ENCODE measurements at places on chromosomes 7 and 10.

- DNase-seq, result no peak
Measured at GRCh38 chr7:3561932-3562331, 260.9 kb downstream of the SDK1 start.

DNA sequence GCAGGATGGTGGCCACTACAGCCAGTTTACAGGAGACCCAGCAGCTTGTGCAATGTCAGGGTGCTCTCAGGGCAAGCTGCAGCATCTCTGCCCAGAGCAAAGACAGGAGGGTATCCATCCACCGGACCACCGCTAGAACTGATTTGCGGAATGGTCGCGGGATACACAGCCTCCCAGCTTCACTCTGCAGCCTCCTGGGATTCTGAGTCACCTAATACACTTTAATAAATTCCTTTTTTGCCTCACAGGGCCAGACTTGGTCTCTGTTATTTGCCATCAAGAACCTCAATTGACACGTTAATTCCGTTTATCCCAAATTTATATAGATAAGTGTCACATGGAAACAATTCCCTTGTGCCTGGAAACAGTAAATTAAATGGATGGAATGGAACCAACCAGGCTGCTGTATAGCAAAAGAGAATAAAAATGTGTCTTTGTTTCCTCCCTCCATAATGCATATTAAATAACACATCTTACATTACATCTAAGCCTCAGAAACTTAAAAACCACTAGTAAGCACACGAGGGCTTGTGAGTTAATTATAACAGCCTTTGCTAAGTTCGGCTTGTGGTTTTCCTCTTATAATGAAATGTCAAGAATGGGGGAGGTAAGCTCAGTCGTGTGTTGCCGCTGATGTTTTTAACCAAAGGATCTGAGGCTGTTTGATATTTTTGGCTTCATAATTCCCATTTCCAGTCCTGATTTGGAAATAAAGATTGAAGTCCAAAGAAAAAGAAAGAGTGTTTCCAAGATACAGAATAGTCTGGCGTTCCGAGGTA lies 52.1 kb downstream of the ADRB1 start:
- no peak for DNase-seq

DNA sequence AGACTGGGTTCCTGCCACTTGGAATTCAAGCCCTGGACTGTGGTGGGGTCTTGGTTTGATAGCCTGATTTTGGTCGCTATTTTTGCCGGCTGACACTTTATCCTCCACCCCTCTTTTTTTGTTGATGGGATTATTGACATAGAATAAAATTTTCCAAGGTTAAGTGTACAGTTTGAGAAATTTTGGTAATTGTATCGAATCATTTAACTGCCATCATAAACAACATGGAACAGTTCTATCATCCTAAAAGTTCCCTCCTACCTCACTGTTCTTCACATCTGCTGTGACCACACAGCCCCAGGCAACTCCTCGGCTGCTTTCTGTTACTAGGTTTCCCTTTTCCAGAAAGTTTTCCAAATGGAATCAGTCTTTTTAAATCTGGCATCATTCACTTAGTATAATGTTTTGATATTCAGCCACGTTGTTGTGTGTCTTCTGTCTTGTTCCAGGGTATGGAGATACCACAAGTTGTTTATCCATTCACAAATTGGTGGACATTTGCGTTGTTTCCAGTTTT lies 50.6 kb upstream of the STEAP1B start:
- DNase-seq, result no peak

GRCh38 chr7:46759711-46760480 lies 822.0 kb downstream of the TNS3 start:
- DNase-seq, result no peak

- no peak for DNase-seq
Measured at GRCh38 chr10:113056441-113057021, 106.5 kb downstream of the TCF7L2 start.

- DNase-seq, result no peak
Measured at GRCh38 chr7:115682507-115682906, 348.1 kb downstream of the TFEC start.

- no peak for DNase-seq
Measured at GRCh38 chr7:115672024-115672423, 358.5 kb downstream of the TFEC start.

DNA sequence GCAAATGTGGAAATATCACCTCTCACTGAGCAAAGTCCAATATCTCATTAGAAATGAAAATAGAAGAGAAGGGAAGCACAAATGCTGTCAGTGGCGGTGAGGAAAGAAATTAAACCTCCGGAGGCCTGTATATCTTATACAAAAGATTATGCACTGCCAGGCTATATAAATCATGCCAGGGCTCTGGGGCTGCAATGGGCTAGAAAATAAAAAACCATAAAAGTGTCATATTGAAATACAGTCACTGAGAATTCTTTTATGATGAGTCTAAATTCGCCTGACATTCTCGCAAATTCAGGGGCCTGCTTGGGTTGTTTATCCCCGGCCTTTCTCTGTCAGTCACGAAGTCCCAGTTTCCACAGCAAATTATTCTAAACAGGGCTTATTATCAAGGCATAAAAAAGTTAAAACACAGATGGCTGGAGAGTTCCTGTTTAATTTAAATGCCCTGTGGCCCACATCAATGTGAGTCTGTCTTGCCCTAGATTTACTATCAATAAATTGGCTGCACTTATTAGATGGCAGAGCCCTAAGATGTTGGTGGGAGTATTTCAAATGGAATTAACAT lies 193.8 kb downstream of the SNX10 start:
- DNase-seq, result no peak

- no peak for DNase-seq
Measured at GRCh38 chr10:113126229-113127201, 176.5 kb downstream of the TCF7L2 start.

GRCh38 chr7:27151931-27152815 lies at the start of gene HOXA3:
Gene HOXA3 (minus strand): TSS chr7:27152583. CDS start chr7:27110640, 41,943 bp downstream.
- no peak for DNase-seq

DNA sequence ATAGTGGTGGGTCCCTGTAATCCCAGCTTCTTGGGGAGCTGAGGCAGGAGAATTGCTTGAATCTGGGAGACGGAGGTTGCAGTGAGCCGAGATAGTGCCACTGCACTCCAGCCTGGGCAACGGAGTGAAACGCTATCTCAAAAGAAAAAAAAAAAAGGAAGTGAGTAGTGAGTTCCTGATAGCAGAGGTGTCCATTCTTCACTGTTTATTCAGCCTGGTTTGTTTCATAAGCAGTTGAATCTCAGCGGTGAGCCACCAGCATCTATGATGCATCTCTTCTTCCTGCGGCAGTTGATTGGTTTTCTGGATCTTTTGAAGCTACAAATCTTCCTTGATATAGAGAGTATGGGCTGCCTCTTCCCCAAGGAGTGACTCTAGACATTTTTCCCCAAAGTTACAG lies 316.1 kb upstream of the MTPN start:
- DNase-seq, result no peak

DNA sequence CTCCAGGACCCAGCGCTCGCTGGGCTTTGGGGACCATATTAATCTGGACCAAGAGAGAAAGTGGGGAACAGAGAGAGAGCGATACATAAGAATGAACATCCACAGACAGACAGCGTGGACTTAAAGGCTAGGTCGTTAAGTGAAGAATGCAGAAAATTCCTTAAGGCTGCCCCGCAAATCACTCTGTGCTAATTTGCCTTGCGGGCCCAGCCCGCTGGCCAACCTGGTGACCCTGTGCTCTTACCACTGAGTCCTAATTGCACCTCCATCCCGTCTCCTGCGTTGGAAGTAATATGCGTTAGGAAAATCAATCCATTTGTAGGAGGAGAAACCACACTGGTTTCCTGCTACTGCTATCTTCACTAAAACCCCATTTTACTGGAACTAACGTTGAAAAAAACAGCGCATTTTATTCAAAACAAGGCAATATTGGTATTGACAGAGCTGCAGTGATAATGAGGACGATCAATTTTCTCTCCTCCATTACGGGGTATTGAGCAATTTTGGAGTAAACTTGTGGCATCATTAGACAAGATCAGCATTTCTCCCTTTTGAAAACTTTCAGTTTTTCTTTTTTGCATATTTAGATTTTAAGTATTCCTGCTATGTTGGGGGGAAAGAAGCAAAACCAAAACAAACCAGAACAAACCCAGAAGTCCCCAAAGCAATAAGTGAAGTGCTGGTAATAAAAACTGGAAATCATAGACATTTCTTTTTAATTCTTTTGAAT lies 85.2 kb downstream of the WDFY4 start:
- DNase-seq, result no peak

- DNase-seq, result peak; percentile 82
Measured at GRCh38 chr10:110007701-110008517, at the start of gene ADD3. Gene ADD3 (plus strand): TSS chr10:110007984. CDS start chr10:110100654, 92,670 bp downstream.

- DNase-seq, result no peak
Measured at GRCh38 chr7:25662841-25663800, 434.8 kb upstream of the NPVF start.

GRCh38 chr10:12357525-12358151 lies 8.3 kb downstream of the CAMK1D start:
- no peak for DNase-seq

- DNase-seq, result no peak
Measured at GRCh38 chr7:121595758-121596696, 199.9 kb upstream of the FAM3C start.

GRCh38 chr7:22831602-22832305 lies 9.1 kb upstream of the TOMM7 start:
- DNase-seq, result no peak

DNA sequence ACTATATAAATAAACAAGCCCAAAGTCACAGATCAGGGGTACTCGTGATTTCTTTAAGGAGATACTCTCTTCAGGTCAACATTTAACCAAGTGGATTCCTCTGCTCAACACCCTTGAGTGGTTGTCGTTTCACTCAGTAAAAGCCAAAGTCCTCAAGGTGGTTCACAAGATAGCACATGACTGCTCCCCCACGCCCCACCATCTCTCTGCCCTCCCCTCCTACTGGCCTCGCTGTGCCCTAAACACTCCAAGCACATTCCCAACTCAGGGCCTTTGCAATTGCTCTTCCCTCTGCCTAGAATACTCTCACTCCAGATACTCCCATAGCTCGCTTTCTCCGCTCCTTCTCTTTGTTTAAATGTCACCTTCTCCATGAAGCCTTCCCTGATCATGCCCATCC lies 72.1 kb upstream of the FHIP2A start:
- DNase-seq, result no peak

GRCh38 chr10:3763035-3763456 lies 22.0 kb downstream of the KLF6 start:
- no peak for DNase-seq

DNA sequence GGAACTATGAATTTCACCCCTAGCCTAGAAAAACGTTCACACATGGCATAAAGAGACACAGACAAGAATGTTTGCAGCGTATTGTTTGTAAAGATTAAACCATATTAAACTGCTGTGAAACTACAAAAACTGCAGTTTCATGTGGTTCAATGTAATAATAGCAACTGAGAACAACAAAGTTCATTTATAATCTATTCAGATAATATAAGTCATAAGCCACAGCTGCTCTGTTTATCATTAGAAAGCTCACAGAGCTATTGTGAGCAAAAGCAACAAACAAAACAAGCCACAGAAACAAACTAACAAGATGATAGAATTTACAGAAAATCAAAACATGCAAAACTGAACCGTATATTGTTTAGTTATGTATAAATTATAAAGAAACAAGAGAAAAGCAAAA lies 113.5 kb downstream of the AHR start:
- no peak for DNase-seq

DNA sequence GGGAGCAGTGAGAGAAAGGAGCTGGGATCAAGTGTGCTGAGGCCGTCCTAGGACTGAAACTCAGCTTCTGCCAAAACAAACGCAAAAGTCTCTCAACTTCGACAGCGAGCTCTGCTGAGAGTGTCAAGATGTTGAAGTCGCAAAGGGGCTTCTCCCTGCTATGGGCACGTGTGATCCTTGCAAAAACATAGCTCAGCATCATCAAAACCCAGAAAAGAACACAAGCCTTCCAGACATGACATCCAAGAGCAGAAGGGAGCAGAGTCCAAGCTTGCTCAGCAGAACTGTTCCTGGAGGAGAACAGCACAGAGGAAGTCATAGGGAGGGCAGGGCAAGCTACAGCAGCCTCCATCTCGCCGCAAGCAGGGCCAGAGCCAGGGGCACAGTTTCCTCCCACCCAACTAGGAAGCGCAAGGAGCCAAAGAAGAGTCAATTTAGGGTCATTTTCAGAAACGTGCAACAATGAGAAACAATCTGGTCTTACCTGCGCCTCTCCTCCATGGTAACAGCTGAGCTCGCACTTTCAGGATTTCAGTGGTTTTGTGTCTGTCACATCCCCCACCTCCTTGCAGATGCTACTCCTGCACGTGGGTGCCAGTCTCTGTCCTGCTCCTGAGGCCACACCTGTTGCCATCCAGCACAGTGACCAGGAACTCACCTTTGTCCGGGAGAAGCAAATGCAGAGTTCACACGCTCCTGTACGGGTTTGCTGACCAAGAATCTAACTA lies 113.9 kb downstream of the DIP2C start:
- no peak for DNase-seq

- DNase-seq, result no peak
Measured at GRCh38 chr7:113084496-113085172, 2.0 kb downstream of the GPR85 start.

DNA sequence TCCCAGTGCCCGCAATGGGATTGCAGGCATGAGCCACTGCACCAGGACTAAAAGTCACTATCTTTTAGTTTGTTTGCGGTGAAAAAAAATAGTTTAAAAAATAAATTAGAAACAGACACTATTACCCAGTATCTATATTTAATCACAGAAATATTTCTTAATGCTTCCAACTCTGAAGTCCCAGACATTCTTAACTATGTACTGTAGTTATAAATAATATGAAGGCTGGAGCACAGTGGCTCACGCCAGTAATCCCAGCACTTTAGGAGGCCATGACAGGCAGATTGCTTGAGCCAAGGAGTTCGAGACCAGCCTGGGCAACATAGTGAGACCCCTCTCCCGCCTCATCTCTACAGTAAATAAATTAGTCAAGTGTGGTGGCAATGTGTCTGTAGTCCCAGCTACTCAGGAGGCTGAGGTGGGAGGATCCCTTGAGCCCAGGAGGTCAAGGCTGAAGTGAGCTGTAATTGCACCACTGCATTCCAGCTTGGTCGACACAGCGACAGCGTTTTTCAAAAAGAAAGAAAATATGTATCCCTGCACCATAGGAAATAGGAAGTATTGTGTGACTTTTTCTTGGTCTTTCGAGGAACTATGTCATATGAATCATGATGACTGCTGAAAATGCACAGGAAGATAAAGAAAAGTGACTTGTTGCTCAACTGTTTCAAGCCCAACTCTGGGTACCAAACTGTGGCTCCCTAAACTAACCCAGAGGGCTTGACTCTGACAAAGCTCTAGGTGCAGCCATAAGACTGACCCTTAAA lies 74.9 kb upstream of the STEAP1B start:
- DNase-seq, result no peak

DNA sequence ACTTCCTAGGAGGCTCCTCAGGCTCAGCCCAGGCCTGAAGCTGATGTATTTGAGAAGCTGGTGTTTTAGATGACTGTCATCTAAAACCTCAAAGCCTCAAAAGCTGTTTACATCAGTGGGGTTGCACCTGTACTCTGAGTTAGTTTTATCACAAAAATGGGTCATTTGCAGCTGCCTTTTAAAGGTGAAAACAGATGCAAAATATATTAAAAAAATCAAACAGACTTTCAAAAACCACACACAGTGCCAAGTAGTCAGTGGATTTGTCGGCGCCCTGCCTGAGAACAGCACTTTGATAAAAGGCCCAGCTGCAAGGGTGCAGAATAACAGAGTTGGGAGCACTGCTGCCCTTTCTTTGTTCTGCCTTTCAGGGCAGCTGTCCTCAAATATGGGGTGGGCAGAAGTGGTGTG lies 103.0 kb downstream of the VOPP1 start:
- DNase-seq, result no peak

GRCh38 chr10:118007773-118008172 lies 39.0 kb downstream of the RAB11FIP2 start:
- DNase-seq, result no peak

- DNase-seq, result no peak
Measured at GRCh38 chr10:62742536-62743061, 61.9 kb upstream of the ADO start.
